ENCODE measurements at places on chromosomes 16 and 17.
A peak's percentile ranks its signal among the peaks of the same experiment; 100 is the strongest.

- DNase-seq: no peak
These were observed 95.9 kb downstream of the RPTOR start for GRCh38 chr17:80640366-80641084.

GRCh38 chr16:72430121-72430520 lies 258.2 kb upstream of the PMFBP1 start:
- DNase-seq: no peak

DNA sequence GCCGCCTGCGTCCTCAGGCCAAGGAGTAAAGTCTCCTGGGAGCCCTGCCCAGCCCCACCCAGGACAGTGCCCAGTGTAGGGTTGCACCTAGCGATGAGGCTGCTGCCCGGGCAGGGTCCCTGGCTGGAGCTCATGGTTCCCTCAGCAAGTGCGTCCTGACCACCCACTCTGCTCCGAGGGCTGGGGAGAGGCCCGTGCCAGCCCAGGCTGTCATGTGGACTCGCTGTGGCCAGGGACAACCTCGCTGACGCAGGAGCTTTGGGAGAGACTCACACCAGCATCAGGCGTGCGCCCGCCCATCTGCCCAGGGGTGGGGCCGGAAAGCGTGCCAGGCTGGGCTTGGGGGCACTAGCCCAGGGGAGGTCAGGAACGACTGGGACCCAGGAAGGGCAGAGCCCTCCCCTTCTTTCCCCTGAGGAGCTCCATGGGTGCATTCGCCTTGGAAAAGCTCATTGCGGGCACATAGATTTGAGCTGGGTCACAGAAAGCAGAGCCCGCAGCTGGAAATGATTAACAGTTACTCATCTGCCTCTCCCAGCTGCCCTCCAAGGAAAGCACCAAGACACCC lies 19.7 kb downstream of the DPEP1 start:
- DNase-seq: no peak

DNA sequence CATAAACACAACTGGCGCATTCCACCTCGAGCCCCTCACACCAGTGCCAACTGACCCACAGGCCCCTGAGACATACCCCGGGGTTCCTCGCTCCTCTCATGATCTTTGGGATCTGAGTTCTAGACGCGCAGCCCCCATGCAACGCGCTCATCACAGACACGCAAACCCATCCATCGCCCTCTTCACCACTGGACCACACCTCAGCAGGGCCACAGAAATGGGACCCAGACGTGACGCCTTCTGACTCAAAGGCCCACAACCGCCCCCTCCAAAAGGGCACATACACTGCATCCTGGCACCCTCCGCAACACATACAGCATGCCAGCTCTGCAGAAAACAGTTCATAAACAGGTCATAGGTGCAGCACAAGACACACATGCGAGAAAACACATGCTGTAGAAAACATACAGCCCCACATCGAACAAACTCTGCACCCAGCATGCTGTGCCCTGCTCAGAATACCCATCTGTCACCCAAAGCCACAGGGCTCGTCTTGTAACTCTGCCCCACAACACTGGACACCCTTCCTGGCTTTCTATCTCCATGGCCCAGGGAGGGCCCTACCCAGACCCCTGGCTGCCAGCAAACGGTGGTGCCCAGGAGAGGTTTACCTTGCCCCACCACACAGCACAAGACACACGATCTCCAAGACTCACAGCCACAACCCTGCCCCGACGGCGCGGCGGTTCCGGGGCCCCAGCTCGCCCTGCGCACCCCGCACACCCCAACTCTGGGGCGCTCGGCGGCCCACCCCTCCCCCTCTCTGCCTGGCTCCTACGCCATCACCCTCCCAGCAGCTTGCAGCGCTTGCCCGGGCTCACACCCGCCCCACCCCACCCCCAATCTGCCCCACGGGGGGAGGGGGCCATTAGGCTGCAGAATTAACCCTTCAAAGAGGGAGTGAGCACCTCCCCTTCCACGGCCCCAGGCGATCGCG lies 887 bp downstream of the ZBTB4 start:
- DNase-seq: peak; percentile 71

DNA sequence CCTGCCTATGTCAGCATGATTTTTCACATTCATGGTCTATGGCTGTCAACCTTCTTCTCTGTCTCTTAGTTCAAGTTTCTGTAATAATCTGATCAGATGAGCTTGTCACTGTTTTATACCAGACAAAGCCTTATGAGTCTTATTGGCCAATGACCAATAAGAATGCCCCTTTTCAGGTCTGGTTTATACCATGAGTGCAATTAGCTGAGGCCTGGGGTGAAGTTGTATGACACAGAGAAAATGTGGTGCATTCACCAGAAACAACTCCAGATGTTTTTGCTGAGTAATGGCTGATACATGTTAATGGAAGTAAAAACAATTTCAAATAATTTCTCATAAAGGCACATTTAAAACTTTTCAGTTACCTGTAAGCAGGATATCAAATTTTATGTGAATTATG lies 218.6 kb upstream of the CDH8 start:
- DNase-seq: no peak

DNA sequence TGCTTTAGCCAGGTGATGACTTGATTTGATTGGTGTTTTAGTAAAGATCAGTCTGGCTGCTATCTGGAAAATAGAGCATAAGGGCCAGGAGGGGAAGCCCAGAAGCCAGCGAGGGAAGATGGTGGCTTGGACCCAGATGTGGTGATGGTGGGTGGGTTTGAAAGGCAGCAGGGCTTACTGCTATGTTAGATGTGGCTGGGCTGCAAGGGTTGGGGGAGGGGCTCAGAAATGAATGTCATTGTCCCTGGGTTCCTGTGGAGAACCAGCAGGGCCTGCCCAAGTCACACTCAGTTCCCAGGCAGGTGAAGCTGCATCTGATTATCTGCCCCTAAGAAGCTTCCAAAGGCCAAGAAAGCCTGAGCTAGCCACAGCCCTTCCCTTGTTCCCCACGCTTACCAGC lies 71.7 kb upstream of the BRD7 start:
- DNase-seq: no peak

- DNase-seq: no peak
These were observed 159.9 kb downstream of the ANKFN1 start for GRCh38 chr17:56313201-56313600.

GRCh38 chr17:75844530-75845057 lies 390 bp upstream of the UNC13D start:
- DNase-seq: no peak

GRCh38 chr16:74275031-74275636 lies 21.5 kb upstream of the PSMD7 start:
- no peak for DNase-seq

GRCh38 chr16:54957403-54958166 lies 26.9 kb downstream of the IRX5 start:
- no peak for DNase-seq

- DNase-seq: peak; percentile 71
These were observed 2.0 kb downstream of the CORO7 start for GRCh38 chr16:4414187-4414917.

DNA sequence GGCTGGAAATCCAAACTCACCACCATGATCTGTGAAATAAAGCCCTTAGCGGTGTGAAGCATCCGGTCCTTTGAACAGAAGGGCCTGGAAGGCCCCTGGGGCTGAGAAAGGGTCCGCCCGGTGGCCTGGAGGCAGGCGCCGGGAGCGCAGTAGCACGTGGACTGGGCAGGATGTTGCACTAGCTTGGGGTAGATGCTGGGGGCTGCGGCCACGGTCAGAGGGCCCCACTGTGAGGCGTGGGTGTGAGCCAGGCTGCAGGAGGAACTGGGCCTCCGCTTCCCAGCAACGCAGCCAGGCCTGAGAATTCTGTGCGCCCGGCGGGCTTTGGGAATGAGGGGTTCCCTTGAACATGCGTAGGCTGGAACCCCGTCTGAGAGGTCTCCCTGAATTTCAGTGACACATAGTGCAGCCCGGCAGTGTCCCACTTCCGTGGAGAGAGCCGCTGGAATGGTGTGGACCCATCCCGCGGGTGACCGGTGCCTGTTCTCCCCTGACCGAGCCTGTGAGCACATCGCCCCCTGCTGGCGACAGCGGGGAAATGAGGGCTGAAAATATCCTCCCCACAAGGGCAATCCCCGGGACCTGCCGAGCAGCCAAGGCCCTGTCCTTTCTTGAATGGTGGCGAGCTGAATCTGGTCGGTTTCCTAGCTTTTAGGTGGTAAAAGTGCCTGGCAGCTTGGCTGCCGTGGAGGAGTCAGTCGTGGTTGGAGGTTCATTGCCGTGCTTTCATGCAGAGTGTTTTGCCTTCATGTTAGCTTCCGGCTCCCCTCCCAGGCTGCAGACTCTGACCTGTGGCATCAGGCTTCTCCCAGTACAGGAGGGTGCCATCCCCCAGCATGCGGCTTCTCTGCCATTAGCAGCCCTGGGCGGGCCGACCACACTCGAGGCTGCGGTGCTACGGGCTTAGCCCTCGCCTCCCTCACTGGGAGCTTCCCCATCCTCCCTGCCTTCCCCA lies 43.8 kb downstream of the DNAJA2 start:
- DNase-seq: peak; percentile 61

DNA sequence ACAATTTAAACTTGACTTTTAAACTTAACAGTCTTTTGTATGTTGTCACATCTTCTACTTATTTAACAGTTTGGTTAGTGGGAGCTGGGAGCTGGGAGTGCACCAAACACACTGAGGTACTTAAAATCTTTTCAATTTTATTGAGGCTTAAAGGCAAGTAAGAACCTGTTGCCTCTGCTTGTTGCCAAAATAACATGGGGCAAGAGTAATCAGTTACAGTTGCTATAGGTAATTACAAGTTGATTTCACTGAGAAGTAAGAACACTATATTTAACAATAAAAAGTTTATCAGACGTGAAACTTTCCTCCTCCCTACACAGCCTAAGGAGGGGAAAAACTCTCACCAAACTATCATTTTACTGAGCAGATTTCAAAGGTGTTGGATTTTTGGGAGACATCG lies 135.2 kb downstream of the FTO start:
- DNase-seq: no peak

- DNase-seq: no peak
These were observed 21.8 kb upstream of the ANKFN1 start for GRCh38 chr17:56131431-56131830.

- no peak for DNase-seq
These were observed 174.3 kb downstream of the UTP18 start for GRCh38 chr17:51434434-51435170.

DNA sequence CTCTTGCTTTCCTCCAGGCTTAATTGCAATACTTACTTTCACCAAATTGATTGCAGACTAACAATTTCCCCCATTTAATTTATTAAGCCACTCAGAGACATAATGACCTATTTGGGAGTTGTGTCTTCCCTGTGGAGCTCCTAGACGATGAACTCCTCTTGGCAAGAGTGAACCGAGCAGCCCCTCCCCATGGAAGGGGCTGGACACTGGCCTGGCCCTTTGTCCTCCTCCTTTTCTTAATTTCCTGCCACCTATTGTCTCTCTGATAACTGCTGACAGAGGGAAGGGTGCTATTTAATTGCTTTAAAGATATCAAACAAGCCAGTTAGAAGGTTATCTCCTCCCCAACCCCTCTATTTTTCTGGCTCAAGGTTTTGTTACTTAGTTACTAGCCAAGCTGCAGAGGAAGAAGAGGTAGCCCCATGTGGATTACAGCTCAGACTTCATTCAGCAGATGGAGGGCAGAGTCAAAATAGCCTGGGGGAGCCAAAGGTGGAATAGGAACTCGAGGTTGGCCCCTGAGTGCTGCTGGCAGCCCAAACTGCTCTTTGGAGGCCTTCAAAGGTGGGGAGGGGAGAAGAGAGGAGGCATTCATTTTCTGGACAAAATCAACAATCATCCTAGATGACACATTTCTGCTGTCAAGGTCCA lies 3.7 kb upstream of the SSTR2 start:
- DNase-seq: no peak

- peak; percentile 12 for DNase-seq
These were observed 38.0 kb downstream of the CUEDC1 start for GRCh38 chr17:57916925-57917858.

- no peak for DNase-seq
These were observed 74.1 kb downstream of the CCDC182 start for GRCh38 chr17:57670769-57671569.

DNA sequence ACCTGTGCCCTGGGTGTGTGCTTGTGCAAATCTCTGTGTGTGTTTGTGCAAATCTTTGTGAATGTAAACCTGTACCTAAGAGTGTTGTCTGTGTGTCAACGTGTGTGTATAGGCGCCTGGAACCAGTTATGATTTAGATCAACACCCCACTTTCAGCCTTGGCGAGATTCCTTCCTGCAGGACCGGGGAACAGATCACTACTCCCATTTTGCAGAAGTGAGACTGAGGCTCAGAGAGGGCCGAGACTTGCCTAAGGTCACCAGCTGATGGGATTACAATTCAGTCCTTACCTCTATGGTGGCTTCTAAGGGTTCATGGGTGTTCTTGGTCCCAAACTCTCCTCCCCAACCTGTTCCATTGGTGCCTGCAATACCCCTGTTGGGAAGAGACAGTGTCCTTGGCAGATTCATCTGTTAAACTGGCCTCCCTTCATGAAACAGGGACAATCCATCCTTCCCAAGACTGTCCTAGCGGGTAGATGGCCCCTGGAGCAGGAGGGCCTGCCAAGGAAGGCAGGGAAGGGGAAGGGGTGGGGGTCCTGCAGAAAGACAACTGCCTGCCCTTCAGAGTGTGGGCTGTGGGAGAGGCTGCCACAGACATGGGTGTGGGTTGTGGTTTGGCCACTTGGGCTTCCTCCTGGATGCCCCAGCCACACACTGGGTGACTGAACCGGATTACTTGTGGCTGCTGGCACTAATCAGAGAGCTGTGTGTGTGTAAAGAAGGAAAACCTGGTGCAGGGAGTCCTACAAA lies 6.9 kb upstream of the MAPK7 start:
- DNase-seq: no peak

DNA sequence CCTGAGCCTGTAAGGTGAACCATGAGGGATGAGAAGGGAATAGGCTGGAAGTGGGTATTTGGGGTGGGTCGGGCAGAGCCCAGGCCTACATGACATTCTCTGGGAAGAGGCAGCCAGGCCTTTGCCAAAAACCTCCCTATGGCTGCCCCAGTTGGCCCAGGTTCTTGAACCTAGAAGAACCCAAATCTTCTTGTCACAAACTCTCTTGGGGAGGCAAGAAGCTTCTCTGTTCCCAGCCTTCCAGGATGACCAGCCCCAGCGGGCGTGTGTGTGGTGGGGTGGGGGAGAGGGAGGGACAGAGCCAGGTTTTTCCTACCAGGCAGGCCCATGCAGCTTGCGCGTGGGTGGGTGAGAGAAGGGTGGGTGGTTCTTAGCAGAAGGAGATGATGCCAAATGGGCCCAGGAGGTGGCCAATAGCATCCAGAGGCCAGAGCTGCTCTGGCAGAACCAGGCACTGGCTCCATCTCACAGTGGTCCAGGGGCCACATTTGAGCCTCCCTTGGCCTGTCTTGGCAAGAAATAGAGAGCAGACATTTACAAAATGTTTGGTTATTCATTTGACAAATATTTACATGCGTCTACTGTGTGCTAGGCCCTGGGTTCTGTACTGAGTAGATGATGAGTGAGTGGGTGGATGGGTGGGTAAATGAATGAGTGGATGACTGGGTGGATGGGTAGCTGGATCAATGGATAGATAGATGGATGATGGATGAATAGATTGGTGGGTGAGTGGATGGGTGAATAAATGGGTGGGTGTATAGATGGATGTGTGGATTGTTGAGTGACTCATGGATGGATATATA lies 44.3 kb upstream of the PLCG2 start:
- DNase-seq: no peak

GRCh38 chr17:40916366-40916765 lies 21.1 kb downstream of the KRT23 start:
- DNase-seq: no peak

Measured in T-helper 9 cell (primary cell).